Fibroblast of skin of scalp (primary cell): ENCODE measurements at places on chromosomes 5 and 9.

GRCh38 chr9:115733318-115734110 is 420.1 kb upstream of the PAPPA start:
- peak; percentile 93 for DNase-seq

DNA sequence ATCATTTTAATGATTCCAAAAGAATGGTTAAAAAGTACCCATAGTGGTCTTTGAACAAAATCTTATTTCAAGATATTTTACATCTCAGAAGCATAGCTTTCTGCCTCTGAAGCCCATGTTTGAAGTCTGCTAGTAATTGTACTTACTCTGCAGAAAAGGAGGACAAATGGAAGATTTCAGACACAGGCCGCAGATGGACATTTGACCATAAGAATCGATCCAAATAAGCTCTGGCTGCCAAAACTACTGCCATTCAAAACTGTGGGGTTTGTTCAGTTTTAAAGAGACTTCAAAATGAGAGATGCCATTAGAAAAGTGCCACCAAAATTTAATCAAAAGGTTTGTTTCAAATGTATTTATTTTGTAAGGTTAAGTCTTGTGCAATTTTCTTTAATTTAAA is 306.7 kb downstream of the DTWD2 start:
- DNase-seq = no peak

DNA sequence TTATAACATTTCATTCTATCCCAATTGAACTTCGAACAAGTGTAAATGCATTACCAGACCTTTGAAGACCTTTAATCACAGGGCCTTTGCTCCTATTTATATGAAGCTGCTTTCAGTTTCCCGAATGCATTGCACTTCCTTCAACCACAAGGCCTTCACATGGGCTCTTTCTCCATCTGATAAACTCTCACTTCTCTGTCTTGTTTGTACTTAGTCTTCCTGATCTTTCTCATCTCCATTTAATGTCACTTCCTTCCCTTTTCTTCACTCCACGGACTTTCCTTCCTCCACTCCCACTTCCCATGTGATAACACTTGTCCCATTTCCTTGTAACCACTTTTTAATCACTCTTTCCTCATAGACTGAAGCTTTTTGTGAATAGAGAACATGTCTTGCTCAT is 74.3 kb upstream of the TNC start:
- no peak for DNase-seq

DNA sequence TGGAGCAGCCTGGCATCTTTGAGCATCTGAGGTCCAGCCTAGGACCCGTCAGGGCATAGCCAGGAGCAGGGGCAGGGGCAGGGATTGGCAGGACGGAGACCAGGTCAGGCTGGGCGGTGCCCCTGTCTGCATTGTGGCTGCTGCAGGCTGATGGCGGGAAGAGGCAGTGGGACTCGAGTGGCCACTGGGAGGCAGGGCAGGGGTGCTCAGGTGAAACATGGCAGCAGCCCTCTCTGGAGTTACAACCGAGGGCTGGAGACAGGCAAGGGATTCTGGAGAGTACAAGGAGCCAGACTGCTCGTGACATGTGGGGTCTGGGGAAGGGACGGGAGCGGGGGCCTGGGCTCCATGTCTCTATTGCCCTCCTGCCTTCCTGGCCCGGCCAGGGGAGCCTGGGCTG is 97.4 kb upstream of the RAPGEF1 start:
- no peak for DNase-seq

DNA sequence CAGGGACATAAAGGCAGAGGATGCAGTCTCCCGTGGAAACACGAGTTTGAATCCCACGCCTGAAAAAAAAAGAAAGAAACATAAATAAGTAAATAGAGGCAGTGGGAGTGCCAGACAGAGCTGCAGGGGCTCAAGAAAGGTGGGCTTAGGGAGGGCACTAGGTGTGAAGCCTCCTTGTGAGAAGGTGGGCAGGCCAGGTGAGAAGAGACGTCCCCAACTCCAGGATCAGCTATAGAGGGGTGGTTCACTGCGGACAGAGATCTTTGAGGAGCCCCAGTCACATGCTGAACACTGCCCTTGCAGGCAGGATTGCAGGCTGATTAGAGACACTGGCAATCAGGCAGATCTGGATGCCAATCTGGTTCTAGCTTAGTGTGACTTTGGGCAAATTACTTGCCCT is 172.1 kb downstream of the RGS3 start:
- DNase-seq = no peak

DNA sequence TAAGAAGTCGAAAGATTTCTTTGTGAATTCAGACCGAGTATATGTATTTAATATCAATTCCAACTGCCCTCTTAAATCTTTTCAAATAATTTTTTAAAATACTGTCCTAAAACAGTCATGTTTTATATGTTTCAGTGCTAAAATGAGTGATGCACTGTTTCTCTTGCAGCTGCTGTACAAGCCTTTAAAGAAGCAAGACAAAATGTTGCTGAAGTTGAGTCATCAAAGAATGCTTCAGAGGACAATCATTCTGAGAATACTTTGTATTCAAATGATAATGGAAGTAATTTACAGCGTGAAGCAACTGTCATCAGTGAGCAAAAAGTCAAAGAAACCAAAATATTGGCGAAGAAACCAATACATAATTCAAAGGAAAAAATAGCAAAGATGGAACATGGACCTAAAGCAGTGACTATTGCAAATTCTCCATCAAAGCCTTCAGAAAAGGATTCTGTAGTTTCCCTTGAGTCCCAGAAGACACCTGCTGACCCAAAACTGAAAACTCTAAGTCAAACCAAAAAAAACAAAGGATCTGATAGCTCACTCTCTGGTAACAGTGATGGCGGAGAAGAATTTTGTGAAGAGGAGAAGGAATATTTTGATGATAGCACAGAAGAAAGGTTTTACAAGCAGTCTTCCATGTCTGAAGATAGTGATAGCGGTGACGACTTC is 58.0 kb downstream of the LOX start:
- peak; percentile 12 for DNase-seq

DNA sequence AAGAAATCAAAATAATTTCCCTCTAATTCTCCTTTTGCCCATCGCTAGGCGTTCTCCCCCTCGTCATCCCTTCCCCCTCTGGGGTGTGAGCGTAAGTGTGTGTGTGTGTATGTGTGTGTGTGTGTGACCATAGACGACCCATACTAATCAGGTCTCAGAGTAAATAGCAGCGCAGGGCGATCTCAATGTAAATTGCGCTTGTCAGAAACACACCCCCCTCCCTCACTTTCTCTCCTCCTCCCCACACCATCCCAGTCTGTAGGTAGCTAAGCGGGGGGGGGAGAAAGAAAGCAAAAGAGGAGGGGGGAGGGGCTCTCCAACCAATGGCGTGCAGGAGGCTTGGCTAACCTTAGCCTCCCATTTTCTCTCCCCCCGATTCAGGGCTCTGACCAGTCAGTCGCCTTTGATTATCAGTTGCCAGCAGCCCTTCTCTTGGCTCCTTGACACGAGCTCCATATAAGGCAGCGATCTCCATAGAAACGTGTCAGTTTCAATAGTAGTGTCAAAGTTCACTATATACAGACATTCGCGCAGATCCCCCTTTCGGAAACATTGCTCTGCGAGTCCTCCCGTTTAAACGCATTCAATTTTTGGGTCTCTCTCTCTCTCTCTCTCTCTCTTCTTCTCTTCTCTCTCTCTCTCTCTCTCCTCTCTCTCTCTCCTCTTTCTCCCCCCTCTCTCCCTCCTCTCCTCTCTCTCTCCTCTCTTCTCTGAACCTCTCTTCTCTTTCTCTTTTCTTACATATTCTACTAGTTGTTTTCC is at the start of gene NR2F1:
Gene NR2F1, plus strand, starts transcription at position 546 of the 762 bp plus-strand sequence. CDS start 1,802 bp downstream, outside the sequence.
- peak; percentile 94 for DNase-seq
